ENCODE measurements at places on chromosomes 7 and 10. TPM values are rescaled to one million over a fixed set of nuclear protein-coding genes. Genes with fewer than 3 reads are reported as not detected.

DNA sequence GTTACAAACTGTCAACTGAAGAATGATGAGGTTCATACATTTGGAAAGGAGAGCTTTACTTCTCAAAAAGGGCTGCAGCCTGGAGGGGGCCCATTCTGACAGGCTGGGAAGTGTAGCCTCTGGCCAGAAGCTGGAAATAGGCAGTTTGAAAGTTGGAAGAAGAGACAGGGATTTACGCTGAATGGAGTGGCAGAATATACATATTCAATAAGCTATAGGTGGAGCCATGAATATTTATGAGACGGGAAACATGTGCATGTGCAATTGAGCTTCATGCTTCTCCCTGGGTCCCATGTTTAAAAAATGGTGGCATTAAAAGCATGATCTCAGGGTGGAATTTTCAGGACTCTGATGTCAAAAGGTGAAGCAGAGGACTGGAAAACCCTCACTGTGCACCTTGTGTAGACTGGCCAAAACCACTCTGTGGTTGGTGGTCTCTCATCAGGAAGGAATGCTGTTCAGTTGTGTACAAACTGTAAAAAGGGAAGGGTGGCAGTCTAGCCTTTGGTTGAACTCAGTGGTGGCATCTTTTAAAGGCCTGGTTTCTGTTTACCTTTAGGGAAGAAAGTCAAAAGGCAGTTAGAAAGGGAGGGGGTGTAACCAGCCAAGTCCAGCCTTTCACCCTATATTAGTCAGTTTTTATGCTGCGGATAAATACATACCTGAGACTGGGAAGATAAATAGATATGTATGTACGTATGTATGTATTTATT lies 7.2 kb upstream of the ACTR3B start:
- DNase-seq = no peak

SFTPA1 gene
- not detected for total RNA-seq

- DNase-seq = no peak
These were observed 2.5 kb upstream of the ADAMTS14 start for GRCh38 chr10:70669732-70670317.

GRCh38 chr7:16984375-16984774 lies 102.6 kb upstream of the AGR3 start:
- no peak for DNase-seq

- DNase-seq = no peak
These were observed 456.8 kb upstream of the NRP1 start for GRCh38 chr10:33791272-33791660.

GRCh38 chr7:73919694-73920375 lies 58.9 kb downstream of the TMEM270 start:
- DNase-seq = no peak

TFPI2 gene
- total RNA-seq = 1.7 TPM

DNA sequence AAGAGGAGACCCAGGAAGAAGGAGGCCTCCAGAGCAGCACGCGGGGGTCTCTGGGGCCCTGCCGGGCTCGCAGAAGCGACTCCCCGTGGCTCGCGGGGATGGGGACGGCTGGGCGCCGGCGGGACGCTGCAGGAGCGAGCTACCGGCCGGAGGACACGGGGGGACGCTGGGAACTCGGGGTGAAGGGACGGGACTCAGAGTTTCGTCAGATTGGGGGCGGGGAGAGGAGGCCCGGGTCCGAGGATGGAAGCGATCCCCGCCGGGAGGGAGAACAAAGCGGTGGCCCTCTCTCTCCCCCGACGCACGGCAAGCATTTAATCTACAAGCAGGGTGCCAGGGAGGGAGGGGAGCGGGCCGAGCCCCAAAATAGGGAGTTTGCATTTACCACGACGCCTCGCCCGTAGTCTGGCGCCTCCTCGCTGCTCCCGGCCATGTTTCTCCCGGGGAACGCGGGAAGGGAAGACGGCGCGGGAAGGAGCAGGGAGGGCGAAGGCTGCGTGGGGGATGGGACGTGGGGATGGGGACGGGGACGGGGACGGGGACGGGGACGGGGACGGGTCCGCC lies at the start of gene PRTFDC1:
PRTFDC1 (minus strand) TSS at position 464 of the 564 bp plus-strand sequence; CDS start at position 433, 31 bp downstream.
- no peak for DNase-seq

- DNase-seq = no peak
These were observed 14.5 kb upstream of the AP5Z1 start for GRCh38 chr7:4760952-4761351.

GRCh38 chr10:124526621-124527267 lies 65.1 kb downstream of the LHPP start:
- DNase-seq = no peak

DNA sequence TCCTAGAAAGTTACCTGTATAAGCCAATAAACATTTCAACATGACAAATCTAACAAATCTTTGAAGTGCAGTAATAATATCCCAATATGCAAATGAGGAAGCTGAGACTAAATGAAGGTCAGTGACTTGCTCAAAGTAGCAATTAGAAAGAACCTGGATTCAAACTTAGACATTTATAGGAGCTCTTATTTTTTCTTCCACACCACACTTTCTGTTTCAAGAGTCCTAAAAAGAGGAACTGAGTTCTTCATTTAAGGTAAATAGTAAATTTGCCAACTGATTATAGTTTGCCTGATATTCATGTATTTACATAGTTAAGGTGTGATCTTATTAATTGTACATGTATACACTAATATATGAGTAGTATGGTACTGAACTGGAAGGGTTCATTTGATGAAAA lies 44.0 kb downstream of the KLHDC10 start:
- DNase-seq = no peak

Measured in MG63 (cell line).